Stimulated activated CD4-positive, alpha-beta T cell treated with anti-CD3 and anti-CD28 coated beads, TNF-alpha, amount 100 ng/mL, for 1 hour (primary cell): ENCODE measurements at places on chromosomes 6 and 20.

DNA sequence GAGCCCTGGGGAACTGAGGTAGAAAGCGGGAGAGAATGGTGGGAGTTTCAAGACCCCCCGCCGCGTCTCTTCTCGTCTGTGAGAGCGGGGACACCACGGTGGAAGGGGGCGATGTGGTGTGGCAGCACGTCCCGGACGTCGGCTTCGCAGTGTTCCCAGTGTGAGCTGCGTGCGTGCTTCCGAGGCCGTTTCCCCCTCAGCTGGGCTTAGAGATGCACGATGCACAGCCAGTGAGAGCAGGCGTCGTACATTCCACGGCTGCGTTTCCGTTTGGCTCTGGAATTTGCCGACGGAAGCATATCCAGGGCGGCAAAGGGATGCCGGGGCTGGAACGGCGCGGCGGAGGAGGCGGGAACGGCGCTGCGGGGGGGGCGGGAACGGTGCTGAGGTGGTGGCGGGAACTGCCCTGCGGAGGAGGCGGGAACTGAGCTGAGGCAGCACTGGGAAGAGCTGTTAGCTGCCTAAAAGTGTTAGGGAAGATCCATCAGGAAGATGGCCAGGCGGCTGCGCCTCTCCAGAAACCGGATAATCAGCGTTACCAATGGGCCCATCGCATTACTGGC, 37.7 kb downstream of the KIF25 start:
- DNase-seq = no peak

- DNase-seq = no peak
These were observed 44.8 kb downstream of the PTPN1 start for GRCh38 chr20:50554694-50555579.

DNA sequence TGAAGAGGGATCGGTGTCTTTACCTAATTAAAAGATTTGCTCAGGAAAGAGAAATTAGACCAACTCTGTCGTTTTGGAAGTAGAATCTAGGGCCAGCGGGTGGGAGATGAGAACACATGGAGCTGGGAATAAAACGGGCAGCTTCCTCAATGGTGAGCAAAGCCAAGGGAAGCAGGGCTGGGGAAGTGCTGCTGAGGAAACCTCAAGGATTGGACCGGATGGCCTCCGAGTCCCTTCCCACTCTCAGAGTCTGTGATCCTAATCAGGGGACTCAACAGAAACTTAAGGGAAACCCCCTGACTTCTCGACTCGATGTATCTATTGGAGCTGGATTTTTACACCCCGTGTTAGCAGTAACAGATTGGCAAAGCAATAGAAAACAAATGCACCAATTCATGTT, 10.8 kb downstream of the GCNT2 start:
- DNase-seq = no peak

DNA sequence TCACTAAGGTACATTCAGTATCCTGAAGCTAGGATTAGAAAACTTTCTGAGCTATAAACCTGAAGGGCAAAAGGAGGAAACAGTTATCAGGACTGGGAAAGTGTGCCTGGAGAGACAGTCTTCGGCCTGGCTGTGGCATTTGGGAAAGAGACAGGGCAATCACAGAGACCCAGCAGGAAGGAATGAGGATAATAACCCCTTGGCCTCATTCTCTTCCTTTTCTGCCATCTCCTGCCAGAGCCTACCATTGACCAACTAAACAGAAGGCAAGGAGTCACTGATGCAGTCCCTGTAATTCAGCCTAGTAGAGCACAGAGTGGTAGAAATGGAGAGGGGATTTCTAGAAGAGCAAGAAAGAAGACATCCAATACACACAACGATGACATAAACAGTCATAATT, 359.4 kb downstream of the HDGFL1 start:
- DNase-seq = no peak

GRCh38 chr6:92962846-92963245, 456.5 kb downstream of the EPHA7 start:
- DNase-seq = no peak

DNA sequence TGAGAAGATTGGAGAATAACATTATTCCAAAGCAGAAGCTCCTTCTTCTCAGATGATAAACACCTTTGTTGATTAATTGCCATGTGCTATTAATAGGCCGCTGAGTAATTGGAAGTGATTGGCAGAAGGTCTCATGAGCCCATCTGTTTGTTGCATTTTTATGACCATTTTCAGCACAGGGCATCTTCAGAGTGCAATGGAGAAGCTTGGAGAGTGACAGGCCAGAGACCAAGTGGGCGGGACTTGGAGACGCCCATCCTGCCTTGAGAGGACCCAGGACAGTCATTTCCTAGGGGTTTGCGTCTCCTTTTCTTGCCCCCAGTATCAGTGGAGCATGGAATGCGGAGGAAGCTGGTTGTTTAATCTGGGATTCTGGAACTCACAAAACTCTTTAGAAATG, 89.5 kb downstream of the CDH4 start:
- DNase-seq = no peak

GRCh38 chr20:33267701-33268100, 15.3 kb upstream of the BPIFB1 start:
- DNase-seq = no peak

DNA sequence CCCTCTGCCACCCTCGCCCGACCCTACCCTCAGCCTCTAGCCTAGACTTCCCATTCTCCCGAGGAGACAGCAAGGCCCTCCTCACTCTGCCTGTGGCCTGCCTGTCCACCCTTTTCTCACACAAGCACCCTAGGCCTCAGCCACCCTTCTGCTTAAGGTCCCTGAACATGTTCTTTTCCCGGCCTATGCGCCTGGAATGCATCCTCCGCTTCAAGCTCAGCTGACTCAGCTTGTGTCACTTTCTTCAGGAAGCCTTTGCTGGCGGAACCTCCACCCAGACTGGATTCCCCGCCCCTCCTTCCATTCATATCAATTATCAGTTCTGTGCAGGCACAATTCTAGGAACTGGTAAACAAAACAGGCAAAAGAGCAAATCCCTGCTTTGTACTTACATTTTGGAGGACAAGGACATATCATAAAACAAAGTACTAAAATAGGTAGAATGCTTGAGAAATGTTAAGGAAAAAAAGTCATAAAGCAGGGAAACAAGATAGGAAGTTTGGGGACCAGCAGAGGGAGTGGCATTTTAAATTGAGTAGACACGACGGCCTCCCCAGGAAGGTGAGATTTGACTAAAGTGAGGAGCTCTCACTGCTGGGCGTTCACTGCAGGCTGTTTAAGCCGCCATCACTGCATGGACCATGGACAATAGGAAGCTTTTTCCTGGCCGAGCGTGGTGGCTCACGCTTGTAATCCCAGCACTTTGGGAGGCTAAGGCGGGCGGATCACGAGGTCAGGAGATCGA, 17.9 kb upstream of the SNHG17 start:
- no peak for DNase-seq

- DNase-seq = no peak
These were observed 25.8 kb downstream of the SMLR1 start for GRCh38 chr6:130852844-130853554.

GRCh38 chr20:1417273-1417672, 24.4 kb upstream of the FKBP1A start:
- DNase-seq = no peak

DNA sequence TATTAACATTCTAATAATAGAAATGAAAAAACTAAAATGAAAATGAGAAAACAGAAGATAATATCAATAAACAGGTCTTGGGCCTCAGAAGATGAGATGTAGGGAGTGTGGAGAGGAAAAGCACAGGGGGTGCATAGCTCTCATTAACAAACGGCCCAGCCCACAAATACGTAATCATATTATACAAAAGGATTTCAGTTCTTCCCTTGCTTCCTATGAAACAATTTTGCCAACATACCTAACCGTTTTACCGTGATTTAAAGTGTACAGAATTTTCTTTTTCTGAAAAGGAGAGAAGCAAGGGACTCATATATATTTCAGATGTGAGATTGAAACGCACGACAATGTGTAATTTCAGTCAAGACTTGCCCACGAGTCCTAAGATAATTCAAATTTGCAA, 136.0 kb downstream of the HFE start:
- no peak for DNase-seq

DNA sequence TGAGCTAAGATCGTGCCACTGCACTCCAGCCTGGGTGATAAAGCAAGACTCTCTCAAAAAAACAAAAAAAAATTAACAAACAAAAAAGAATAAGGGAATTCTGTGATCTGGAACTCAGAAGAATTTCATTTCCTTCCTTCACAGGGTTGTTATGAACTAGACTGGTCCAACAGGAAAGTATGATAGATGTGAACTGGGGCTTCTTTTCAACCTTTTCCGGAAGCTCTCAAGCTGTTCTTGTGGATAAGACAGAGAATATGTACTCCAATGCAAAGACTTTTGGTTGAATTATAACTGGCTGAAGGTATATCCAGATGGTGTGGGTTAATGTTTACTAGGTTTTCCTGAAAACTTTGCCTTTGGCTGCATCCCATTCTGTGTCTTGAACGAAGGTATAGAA, 5.3 kb downstream of the RNF8 start:
- DNase-seq = no peak

DNA sequence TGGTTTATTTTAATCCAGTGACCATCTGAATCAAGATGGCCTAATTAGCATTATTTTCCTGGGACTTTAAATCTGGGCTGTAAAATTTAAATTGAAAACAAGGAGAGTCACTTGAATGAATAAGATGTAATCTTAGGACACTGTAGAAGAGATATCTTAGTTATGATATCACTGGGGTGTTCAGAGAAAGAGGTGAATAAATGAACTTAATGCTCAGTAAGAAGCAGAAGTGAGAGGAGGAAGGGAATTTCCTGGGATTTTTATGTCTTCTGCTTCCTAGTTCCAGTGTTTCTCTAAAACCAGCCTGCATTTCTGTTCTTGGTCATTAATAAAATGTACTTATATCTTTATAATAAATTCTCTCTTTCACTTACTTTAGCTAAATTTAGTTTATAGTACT, 136.8 kb upstream of the PTPRK start:
- DNase-seq = no peak

DNA sequence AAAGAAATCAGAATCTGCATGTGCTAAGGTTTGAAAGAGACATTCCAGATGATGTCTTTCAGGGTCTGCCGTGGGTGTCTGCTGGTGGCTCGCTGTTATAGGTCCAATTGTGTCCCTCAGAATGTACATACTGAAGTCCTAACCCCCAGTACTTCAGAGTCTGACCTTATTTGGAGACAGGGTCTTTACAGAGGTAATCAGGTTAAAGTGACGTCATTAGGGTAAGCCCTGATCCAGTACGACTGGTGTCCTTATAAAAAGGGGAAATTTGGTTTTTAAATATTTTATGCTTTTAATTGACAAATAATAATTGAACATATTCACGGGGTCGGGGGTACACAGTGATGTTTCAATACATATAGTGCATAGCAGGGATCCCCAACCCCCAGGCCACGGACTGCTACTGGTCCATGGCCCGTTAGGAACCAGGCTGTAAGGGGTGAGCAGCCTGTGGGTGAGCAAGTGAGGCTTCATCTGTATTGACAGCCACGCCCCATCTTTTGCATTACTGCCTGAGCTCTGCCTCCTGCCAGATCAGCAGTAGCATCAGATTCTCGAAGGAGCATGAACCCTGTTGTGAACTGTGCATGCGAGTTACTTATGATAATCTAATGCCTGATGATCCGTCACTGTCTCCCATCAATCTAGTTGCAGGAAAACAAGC, 33.2 kb upstream of the SLC22A23 start:
- no peak for DNase-seq
